Neural progenitor cell (in vitro differentiated cells): ENCODE measurements at places on chromosomes 11 and 22.

- DNase-seq = peak; percentile 33
Observed at GRCh38 chr11:3671334-3672254, at the start of gene CHRNA10. Gene CHRNA10 (minus strand): TSS chr11:3671384. CDS start chr11:3671312, 72 bp downstream.

DNA sequence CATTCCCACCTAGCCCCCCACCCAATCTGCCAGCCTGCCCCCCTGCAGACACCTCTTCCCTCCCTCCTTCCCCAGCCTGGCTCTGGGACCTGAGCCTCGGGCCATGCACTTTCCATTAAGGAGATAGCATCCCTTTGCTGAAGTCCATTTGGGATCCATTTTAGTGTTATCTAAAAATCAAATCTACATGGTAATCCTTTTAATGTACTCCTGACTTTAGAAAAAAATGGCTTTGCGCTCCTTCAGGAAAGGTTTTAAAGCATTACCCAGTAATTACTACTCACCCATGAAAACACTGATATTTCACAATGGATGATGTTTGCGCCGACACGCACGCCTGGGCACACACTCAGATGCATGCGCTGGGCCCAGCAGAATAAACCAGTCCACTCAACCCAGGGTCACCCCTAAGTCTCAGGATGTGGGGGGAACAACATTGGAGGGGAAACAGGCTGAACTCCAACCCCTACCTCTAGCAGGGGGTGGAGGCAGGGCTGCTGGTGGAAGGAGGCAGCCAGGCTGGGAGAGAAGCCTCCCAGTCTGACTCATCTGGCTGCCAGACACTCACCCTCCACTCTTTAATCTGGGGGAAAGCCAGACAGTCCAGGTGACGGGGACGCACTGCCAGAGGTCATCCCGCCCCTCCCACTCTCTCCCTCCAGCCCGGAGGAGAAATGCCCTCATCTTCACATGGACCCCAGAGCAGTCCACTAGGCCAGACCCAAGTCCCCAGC is 29.8 kb downstream of the LMO1 start:
- no peak for DNase-seq

DNA sequence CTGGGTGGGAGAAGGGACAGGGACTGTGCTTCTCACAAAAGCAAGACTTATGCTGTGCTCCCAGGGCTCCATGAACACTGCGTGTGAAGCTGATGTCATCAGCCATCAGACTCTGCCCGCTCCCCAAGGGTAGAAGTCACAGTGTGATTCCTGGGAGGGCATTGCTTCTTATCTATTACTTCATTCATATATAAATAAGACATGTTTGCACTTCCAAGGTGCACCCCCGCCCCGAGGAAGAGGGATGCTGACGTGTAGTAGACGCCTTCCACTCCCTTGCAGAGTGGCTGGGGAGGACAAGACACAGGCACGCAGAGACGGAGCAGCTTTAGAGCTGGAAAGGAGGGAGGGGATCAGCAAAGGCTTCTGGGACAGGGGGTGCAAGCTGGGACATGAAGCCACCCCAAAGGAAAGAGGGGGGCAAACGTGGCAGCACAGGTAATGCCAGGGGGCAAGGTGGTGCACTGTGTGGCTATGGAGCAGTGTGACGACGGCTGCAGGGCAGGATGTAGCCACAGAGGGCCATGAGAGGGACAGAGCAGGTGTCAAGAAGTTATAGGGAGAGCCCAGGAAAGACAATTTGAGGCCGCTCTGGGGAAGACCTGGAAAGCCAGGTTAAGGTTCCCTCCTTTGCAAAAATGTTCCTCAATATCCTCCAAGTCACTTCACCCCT is 558.5 kb downstream of the MN1 start:
- no peak for DNase-seq

DNA sequence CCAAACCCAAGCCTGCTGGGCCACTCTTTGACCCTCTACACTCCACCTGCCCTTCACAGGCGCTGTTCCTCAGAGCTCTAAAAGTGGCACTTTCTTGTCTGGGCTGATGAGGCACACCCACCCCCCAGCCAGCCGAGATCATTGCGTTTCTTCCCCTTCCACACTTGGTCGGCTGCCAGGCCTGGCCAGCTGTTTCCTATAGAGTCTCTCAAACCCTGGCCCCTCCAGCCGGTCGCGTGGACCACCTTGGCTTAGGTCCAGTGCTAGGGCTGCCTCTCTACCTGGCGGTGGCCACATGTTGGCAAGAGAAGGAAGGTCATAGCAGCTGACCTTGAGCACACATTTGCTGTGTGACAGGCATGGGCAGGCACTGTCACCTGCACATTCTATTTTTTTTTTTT is 60.6 kb downstream of the PPP6R2 start:
- DNase-seq = no peak

DNA sequence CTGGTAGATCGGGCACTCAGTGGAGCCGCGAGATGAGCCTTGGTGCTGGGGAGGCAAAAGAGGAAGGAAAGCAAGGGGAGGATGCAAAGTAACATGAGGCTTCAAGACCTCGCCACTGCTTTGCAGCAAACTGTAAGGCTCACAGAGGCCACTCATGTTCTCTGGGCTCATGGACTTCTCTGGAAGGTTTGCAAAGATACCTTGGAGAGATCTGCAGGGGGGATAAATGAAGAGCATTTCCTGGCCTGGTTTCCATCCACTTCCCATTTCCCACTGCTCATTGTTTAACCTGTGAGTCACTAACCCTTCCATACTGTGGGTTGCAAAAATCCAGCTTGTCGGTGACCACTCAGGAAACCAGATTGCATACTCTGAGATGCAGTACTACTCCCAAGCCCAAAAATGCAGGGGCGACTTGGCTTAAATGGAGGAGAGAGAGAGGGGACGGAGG is 38.5 kb downstream of the OSBP2 start:
- DNase-seq = no peak

DNA sequence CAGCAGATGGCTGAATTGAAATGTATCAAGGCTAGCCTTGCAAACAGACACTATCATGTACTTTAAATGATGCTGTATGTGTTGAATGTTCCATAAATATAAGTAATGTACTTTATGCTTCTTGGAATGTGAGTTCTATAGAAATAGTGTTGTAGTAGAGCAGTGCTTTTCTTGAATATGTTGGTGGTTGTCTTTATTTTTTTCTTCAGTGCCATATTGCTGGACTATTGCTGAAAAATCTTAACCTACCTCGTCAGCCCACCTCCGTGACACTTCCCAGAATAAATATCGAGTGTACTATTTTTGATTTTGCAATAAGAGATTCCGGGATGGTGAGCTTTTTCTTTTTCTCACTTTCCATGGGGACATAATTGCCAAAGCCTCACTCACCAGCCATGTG is 153.9 kb downstream of the NAV2 start:
- no peak for DNase-seq

DNA sequence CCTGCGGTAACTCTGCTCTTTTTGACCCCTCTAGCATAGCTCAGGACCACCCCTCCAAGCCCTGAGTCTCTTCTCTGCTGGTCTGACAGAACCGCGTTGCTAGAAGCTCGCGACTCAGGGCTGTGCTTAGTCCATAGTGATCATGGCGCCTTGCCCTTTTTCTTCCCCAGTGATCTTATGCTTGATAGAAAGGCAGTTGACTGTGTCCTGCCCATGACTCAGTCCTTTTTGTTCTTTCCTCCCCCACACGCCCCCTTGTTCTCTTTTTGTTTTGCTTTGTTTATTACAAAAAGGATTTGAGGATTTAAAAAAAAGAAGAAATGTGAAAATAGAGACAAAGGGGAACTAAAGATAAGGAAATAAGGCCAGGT is 17.5 kb downstream of the IL17RA start:
- DNase-seq = no peak

DNA sequence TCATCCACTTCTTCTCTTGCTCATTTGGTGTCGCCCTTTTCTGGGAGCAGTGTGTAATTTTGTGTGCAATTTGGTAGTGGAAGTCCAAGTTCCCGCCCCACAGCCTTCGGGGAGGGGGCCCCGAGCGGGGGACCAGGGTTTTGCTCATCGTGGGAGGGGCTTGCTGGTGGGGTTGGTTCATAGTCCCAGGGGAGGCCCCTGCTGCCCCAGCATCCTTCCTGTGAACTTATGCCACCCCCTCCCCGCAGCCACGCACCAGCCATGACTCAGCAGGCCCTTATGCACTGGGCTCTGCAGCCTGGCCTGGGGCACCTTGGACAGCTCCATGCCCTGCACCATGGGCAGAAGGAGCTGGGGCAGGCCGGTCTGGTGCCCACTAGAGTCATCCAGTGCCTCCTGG is 1183.6 kb downstream of the BRD1 start:
- DNase-seq = no peak

GRCh38 chr11:114200351-114201133 is 95.7 kb upstream of the NNMT start:
- no peak for DNase-seq

- DNase-seq = no peak
Observed at GRCh38 chr11:95283146-95283545, 52.1 kb upstream of the SESN3 start.

- no peak for DNase-seq
Observed at GRCh38 chr11:72135891-72136683, 562 bp downstream of the FOLR3 start.

GRCh38 chr11:122077459-122077858 is 38.6 kb downstream of the BLID start:
- no peak for DNase-seq

DNA sequence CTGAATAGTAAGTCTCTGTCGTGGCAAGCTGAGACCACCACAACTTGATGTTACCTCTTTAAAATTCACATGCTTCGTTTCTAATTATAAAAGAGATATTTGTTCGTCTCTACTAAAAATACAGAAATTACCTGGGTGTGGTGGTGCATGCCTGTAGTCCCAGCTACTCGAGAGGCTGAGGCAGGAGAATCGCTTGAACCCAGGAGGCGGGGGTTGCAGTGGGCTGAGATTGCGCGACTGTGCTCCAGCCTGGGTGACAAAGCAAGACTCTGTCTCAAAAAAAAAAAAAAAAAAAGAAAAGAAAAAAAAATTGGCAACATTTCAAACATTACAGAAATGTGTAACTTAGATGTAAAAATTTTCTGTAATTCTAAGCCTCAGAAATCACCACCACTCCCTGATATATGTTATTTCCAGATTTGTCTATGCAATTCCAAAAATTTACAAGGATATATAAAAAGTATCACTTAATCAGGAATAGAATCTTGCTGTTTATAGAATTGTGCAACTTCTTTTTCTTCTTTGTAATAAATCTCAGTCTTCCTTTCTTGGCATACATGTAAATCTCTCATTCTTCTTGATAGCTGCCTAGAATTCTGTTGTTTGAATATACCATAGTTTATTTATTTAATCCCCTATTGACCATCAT is 37.3 kb downstream of the C11orf96 start:
- DNase-seq = no peak

DNA sequence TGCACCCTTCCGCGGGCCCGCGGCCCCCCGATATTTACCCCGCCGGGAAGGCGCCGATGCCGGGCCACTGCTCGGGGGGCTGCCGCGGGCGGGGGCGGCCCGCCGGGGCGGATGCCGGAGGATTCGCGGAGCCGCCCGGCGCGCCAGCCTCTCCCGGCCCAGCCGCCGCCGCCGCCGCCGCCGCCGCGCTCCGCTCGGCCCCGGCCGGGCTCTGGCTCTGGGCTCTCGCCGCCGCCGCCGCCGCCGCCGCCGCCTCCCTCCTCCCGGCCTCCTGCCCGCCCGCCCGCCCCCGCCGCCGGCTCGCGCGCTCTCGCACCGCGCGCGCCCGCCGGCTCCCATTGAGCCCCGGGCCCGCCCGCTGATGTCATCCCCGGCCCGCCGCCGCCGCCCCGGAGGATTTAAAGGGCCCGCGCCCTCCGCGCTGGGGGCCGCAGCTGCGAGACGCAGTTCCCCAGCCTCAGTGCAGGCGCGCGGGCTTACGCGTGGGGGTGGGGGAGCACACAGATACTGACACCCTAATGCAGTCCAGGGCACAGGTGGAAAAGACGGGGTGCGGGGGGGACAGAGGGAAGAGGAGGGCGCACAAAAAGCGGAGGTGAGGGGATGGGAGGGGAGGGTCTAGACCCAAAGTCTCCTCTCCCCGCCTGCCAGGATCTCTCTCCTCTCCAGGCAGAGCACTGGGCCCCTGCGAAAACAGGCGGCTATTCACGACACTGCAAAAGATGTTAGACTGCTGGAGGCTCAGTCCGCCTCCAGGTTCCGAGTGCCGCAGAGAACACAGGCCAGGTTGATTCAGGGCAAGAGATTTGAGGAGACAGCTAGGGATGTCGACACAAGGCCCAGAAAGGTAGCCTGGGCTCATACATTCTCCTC is at the start of gene CSNK1E:
Gene CSNK1E, minus strand, starts transcription at position 312 of the 873 bp plus-strand sequence. CDS start 3,276 bp downstream, outside the sequence.
- peak; percentile 92 for DNase-seq

- DNase-seq = no peak
Observed at GRCh38 chr11:88297421-88297820, 40.1 kb downstream of the CTSC start.

DNA sequence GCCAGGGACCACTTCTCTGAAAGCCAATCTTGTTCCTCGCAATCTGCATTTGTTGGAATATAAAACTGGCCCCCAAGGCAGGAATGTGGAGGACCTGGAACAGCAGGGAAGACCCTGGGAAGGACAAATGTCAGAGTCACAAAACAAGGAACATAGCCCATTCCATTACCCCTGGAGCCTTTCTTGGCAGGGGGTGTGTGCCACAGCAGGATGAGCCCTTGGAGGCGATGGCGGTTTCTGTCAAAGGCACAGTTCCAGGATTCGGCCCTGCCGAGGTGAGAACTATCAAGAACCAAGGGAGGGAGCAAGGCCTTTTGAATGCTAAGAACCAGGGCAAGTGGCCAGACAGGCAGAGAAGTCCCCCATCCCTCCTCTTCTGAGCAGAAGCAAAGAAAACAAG is 204.3 kb downstream of the TRIM29 start:
- DNase-seq = no peak

DNA sequence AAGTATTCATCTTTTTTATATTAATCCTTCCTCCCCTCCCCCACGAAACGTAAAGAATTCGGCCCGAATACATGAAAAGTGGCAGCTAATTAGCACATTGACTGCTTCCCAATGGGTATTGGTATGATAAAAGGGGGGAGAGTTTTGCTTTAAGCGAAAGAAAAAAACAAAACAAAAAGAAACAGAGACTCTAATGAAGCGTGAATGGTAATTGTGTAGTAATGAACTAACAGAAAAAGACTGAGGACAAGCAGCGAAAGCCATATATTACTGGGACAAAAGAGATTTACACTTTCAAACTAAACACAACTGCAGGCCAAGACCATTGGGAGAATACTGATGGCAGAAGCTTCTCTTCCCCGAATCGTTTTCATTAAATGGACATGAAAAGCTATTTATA is 2.5 kb downstream of the DBX1 start:
- peak; percentile 65 for DNase-seq

DNA sequence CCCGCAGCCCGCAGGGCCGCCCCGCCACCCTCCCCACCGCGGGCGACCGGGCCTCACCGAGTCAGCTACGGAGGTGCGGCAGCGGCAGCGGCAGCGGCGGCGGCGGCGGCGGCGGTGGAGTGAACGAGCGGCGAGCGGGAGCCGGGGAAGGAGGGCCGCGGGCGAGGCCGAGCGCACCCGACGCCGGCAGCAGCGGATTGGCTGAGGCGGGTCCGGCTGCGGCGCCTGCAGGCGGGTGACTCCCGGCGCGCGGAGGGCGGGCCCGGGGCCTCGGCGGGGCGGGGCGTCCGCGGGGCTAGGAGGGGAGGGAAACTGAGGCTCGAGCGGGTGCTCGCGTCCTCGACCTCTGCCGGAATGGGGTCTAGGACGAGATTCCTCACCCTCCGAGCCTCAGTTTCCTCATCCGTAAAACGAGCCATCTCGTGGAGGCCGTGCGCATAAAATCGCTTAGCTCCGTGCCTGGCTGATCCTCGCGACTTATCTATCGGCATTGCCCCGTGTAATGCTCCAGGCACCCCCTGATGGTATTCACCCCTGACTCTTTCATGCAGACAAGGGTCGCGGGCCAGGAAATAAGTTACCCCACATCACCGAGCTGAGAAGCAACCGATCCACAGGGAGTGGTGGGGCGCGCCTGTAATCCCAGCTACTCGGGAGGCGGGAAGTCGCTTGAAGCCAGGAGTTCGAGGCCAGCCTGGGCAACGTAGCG is at the start of gene CPT1A:
Gene CPT1A, minus strand, starts transcription at position 199 of the 709 bp plus-strand sequence. CDS start 26,442 bp downstream, outside the sequence.
- DNase-seq = peak; percentile 87

GRCh38 chr22:44816141-44816540 is 63.8 kb downstream of the ARHGAP8 start:
- no peak for DNase-seq
